ENCODE measurements at places on chromosomes 11 and 22. TPM values are rescaled to one million over a fixed set of nuclear protein-coding genes. Genes with fewer than 3 reads are reported as not detected.

Gene KLHDC7B
- total RNA-seq, result not detected

Gene STIM1
- 47.4 TPM for total RNA-seq

Gene PRAME
- not detected for total RNA-seq

Gene KCTD14
- total RNA-seq, result 3.5 TPM

Gene CRYBB2
- total RNA-seq, result not detected

Gene LDHAL6A
- total RNA-seq, result not detected

Gene CCDC134
- total RNA-seq, result 1.6 TPM

Gene OAF
- 91.5 TPM for total RNA-seq

Gene HEPHL1
- not detected for total RNA-seq

Gene MS4A3
- not detected for total RNA-seq

Gene FGF3
- not detected for total RNA-seq

Gene KCNE3
- 11.9 TPM for total RNA-seq

Gene SHISA8
- not detected for total RNA-seq

Gene P2RY6
- total RNA-seq, result 2.5 TPM

Gene SPON1
- 80.2 TPM for total RNA-seq

Gene DNAJB13
- total RNA-seq, result not detected

Gene ISX
- total RNA-seq, result not detected

Gene C11orf42
- total RNA-seq, result not detected

Gene FIBIN
- total RNA-seq, result 31.8 TPM

Gene ROBO4
- total RNA-seq, result 152 TPM

Gene MAPK12
- 7.9 TPM for total RNA-seq

Gene TMEM218
- total RNA-seq, result 23.9 TPM

Gene C11orf87
- total RNA-seq, result 0.12 TPM

Gene INS
- total RNA-seq, result not detected

Gene KRTAP5-11
- total RNA-seq, result not detected

Gene DERL3
- total RNA-seq, result 1.9 TPM

Gene RBFOX2
- 58.4 TPM for total RNA-seq

Measured in omental fat pad (tissue), 4 donors.